Cerebellar nuclear complex (tissue), 1 donor: ENCODE measurements at places on chromosomes 3 and 15.

GRCh38 chr3:52756141-52756540 is 14.6 kb downstream of the NEK4 start:
- DNase-seq = no peak

DNA sequence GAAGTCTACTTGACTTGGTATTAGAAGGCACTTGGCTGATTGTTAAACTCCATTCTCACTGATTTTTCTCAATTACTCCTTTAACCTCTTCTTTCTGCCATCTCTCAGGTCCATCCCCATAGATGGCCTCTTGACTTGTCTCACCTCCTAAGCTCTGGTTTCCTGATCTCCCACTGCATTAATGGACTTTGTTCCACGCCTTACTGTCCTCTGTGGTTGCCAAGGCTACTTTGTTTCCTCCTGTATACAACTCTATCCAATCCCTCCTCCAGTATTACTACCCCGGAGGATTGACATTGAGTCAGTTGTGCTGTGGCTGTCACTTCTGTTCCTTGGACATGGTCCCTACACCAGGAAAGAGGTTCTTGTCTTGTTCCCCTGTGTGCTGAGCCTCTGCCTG is 10.6 kb upstream of the GLCE start:
- no peak for DNase-seq

DNA sequence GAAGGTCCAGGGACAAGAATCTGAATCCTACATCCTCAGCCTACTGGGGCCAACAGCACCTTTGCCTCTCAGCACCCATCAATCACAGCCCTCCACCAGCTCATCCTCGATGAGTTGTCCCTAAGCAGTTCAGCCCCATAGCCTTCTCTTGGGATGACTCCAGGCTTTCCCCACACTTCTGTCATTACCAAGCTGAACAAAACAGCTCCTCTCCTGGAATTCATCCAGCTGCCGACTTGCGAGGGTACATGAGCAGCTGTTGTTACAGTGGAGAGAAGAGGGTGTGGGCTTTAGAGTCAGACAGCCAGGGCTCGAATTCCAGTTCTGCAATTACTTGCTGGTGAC is 69.0 kb upstream of the THBS1 start:
- no peak for DNase-seq

DNA sequence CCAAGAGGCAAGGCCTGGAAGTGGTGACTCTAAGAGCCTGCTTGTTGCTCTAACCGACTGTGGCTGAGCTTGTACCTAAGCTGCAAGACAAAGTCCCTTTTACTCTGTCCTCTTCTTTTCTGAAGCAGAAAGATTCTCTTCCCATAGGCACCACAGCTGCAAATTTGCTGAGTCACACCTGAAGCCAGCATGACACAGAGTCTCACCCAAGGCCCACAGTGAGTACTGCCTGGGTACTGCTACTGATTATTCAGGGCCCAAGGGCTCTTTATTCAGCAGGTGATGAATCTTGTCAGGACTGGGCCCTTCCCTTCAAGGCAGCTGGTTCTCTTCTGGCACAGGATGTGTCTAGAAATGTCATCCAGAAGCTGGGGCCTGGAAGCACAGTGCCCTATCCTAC is 18.9 kb upstream of the TIGIT start:
- no peak for DNase-seq

DNA sequence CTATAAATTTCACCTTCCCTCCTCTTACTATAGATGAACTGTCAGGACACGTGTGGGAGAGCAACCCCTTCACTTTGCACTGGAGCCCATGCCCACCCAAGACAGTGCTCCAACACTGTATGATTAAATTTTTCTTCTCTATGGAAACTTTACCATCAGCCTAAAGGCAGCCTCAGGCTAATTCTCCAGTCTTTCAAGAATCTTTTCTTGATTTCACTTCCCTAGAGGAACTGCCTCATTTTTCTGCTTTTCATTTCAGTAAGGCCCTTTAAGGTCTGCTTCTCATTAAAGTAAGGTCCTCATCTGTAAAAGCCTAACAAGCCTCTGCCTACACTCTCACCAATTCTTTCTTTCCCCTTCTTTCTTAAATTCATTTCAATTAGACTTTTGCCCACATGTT is 137.3 kb downstream of the KCNMB2 start:
- no peak for DNase-seq

- no peak for DNase-seq
These were observed 256.4 kb upstream of the MCTP2 start for GRCh38 chr15:93974804-93975481.

GRCh38 chr15:48394970-48395369 is 63.7 kb downstream of the DUT start:
- no peak for DNase-seq
